AG09319 (cell line): ENCODE measurements at places on chromosomes 16 and 17.

- no peak for DNase-seq
These were observed 10.6 kb upstream of the CD300A start for GRCh38 chr17:74455821-74456220.

- DNase-seq = no peak
These were observed 180.9 kb downstream of the RPTOR start for GRCh38 chr17:80725517-80725916.

DNA sequence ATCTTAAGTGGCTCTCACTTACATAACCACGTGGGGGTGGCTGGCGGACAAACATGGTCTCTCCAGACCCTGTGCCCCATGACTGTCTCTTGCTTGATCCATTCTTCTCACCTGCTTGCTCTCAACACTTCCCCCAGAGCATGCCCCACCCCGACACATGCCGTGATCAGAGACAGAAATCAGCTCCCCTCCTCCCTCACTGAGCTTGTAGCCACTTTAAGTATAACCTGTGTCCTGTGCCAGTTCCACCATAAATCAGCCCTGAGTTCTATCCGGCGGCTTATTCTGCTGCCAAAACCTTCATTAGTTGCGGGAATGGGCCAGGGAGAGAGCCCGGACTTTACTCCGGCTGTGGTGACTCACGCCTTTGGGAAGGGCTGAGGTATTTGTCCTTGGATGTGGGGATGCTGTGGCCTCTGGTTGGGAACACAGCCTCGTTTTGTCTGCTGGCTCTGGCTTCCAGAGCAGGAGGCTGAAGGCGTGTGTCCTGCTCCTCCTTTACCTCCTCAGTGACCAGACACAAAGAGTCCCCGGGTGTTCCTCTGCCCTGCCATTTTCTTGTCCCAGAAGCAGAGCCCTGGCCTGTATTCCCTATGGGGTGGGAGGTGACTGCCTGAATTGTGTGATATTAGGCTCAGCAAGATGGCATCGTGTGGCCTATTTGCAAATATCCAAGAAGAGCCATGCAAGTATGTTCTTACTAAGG, 21.1 kb downstream of the ANKRD40 start:
- peak; percentile 57 for DNase-seq

DNA sequence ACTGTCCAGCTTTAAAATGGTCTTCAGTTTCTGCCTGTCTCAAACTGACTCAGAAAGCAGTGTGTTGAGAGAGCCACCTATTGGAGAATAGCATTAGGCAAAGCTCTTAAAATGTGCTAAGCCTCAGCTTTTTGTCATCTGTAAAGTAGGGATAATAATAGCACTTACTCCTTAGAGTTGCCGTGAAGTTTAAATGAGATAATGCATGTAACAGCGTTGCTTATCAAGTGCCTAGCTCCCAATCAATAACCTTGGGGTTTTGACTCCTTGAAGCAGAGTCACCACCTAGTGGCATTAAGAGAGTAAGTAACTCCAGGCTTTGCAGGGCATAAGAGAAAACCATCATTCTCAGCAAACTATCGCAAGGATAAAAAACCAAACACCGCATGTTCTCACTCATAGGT, 163.3 kb downstream of the HS3ST2 start:
- no peak for DNase-seq
